ENCODE measurements at places on chromosomes 12 and 14.

GRCh38 chr12:82963956-82964355 lies 277.2 kb downstream of the TMTC2 start:
- peak; percentile 73 for DNase-seq

DNA sequence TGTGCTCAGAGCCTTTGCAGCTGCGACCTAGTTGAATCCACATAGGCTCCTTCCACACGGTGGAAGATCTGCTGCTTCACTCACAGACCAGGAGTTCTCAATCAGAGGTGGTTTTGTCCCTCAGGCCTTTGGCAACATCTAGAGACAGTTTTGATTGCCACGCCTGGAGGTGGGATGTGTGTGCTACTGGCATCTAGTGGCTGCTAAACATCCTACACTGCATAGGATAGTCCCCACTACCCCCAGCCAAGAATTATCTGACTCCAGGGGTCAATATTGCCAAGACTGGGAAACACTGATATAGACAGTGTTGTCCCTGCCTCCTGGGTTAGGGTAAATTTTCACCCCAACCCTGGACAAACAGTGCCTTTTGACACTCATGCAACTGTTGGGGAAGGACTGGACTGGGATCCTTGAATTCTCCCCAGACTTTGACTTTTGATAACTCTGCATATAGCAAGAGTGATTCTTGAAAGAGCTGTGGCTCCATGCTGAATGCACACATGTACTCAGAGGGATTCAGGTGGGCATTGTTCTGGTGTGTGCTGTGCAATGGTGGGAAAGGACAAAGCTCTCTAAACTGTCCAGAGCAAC lies 39.8 kb downstream of the BAZ2A start:
- peak; percentile 77 for DNase-seq

DNA sequence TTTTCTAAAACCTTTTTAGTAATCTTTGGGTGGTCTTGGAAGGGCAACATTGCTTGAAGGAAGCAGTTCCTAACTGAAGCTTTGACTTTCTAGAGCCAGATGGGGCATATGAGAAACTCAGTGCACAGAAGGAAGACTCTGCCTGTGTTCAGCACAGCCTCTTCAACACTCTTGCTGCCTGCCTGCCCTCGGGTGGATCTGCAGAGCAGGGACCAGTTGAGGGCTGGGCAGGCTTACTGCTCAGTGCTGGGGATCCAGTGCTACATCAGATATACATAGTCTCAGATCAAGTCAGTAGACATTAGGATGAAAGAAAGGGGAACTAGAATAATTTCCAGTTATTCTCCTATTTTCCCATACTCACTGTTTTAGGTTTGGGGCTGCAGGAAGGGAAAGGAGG lies 29.5 kb upstream of the TMX1 start:
- DNase-seq: no peak

DNA sequence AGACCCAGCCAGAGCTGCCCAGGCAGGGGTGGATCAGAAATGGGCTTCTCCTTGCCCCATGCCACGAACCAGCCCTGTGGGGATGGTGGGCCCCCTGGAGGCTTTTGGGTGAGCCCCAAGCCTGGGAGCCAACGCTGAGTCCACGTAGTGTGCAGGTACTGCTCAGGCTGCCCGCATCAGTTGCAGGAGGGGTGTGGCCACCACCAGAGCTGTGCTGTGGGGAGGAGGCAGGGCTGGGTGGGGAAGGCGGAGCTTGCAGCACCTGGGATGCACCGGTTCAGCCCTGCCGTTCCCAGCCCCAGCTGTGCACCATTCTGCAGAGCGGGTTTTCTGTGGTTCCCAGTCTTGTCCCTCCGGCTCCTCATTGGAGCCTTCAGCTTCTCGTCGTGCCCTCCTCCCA lies 36.3 kb downstream of the IL31 start:
- peak; percentile 53 for DNase-seq

- DNase-seq: no peak
These were observed 4.8 kb downstream of the NOPCHAP1 start for GRCh38 chr12:104990950-104991349.

All from mesendoderm (in vitro differentiated cells).